HepG2 (cell line): ENCODE measurements at places on chromosomes 12 and 14. TPM values are rescaled to one million over a fixed set of nuclear protein-coding genes. Genes with fewer than 3 reads are reported as not detected.

The IFNG gene
- total RNA-seq, result not detected in 2 replicates

The TMCC3 gene
- not detected in 2 replicates for total RNA-seq

The DPF3 gene
- 0.60 TPM in 2 replicates for total RNA-seq

The KRT79 gene
- not detected in 2 replicates for total RNA-seq

The AQP6 gene
- 0.51 and 1.3 TPM in 2 replicates for total RNA-seq

The DPY19L2 gene
- not detected in 2 replicates for total RNA-seq

The OR4M1 gene
- not detected in 2 replicates for total RNA-seq

The MAX gene
- 28.5 and 29.4 TPM in 2 replicates for total RNA-seq

The L2HGDH gene
- total RNA-seq, result 5.0 and 7.4 TPM in 2 replicates

The SNX6 gene
- total RNA-seq, result 169 and 318 TPM in 2 replicates

The TMEM132D gene
- not detected in 2 replicates for total RNA-seq

- H3K27ac ChIP-seq, result no peak overlapping the region
- no peak overlapping the region for H3K4me3 ChIP-seq
- H3K27me3 ChIP-seq, result peaks cover 15% of the 10 kb centered on the region
- no peaks in the 10 kb centered on the region for H3K36me3 ChIP-seq
- peaks cover 12% of the 10 kb centered on the region; the same call in 1 of the 2 replicates for H3K4me1 ChIP-seq
Observed at GRCh38 chr14:69481815-69482568, 2.5 kb upstream of the PLEKHD1 start.

GRCh38 chr14:90388437-90388836, 8.4 kb upstream of the CALM1 start:
- no peaks in the 10 kb centered on the region for H3K36me3 ChIP-seq
- peaks cover 28% of the 10 kb centered on the region for H3K4me1 ChIP-seq
- no peak overlapping the region for H3K4me3 ChIP-seq
- no peak for DNase-seq
- H3K27ac ChIP-seq, result no peak overlapping the region

- H3K4me1 ChIP-seq, result peaks cover 11% of the 10 kb centered on the region
- H3K27me3 ChIP-seq, result no peaks in the 10 kb centered on the region; the same call in 1 of the 2 replicates
- H3K36me3 ChIP-seq, result no peaks in the 10 kb centered on the region
Observed at GRCh38 chr14:93713726-93714405, 74.4 kb downstream of the PRIMA1 start.

GRCh38 chr12:70154087-70154638, 89.1 kb upstream of the CNOT2 start:
- no peak for DNase-seq
- no peak overlapping the region for H3K4me3 ChIP-seq
- no peaks in the 10 kb centered on the region for H3K36me3 ChIP-seq
- H3K27ac ChIP-seq, result no peak overlapping the region
- no peaks in the 10 kb centered on the region for H3K4me1 ChIP-seq
- H3K27me3 ChIP-seq, result no peaks in the 10 kb centered on the region

DNA sequence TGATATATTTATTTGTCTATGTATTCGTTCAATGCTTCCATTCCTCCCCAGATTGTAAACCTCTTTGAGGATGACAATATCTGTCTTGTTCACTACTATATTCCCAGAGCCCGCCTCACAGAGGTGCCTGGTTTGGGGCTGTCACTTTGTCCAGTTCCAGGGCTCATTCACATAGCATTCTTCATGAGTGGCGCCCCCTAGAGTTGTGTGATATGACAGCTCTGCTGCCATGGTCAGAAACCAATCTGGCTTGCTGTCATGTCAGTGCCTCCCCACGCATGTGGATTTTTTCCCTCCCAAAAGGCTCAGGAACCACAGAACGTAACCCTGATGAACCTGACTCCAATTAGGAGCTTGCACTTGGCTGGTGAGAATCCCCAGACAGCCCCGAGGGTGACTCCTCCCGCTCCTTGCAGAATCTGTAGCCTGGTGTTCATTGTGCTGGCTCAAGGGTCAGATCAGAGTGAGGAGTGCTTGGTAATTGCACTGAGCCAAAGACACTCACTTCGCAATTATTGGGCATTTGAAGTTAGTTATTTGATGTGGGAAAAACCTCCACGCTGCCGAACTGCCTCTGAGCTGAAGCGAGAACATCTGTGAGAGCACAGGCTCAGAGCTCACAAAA, 145.5 kb downstream of the PTPN11 start:
- DNase-seq, result no peak
- no peaks in the 10 kb centered on the region for H3K4me1 ChIP-seq
- H3K27me3 ChIP-seq, result peaks cover 6% of the 10 kb centered on the region; the same call in 2 of the 3 replicates
- no peaks in the 10 kb centered on the region for H3K36me3 ChIP-seq
- H3K4me3 ChIP-seq, result no peak overlapping the region

DNA sequence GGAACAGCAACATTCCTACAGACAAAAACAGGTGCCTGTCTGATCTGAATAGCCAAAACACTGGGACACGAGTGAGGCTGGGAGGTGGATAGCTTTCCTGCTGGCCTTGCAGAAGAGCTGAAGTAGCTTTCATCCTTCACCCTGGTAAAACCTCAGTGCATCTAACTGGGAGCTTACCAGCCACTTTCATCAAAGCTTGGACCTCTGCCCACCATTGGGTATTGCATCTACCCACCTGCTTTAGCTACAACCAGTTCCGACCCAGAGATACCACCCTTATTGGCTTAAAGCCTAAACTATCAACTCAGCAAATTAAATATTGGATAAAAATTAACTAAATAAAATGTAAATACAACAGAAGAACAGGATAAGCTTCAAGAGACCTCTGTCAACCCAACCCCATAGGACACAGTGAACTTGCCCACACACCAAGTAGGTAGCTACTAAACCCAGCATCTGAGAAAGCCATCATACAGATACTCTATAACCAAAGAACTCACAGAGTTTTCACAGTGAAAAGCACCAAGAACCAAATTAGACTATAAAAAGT, 866.3 kb downstream of the FSCB start:
- H3K27ac ChIP-seq, result no peak overlapping the region
- no peak for DNase-seq
- H3K4me3 ChIP-seq, result no peak overlapping the region
- H3K36me3 ChIP-seq, result no peaks in the 10 kb centered on the region

DNA sequence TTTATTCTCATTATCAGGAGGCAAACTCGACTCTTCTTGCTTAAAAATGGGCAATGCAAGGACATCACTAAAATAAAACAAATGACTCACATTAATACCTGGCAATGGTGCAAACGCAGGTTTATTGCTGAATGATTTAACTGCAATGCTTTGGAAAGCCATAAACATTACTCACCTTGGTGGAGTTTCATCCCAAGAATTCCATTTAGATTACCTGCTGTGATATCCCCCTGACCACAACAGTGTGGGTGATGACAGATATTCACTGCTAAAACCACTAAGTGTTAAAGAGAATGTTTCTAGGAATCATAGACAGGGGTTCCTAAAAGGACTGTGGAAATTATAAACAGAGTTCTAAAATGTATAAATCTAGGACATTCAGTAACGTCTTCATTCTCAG, 35.3 kb upstream of the CSRNP2 start:
- peaks cover 9% of the 10 kb centered on the region for H3K4me1 ChIP-seq
- H3K36me3 ChIP-seq, result peaks cover 1% of the 10 kb centered on the region; the same call in 1 of the 2 replicates
- no peaks in the 10 kb centered on the region for H3K27me3 ChIP-seq
- no peak for DNase-seq
- H3K27ac ChIP-seq, result no peak overlapping the region

- peak overlapping the region; percentile 76 for H3K27ac ChIP-seq
- H3K4me1 ChIP-seq, result peaks cover 22% of the 10 kb centered on the region
- no peaks in the 10 kb centered on the region for H3K27me3 ChIP-seq
- no peak overlapping the region for H3K4me3 ChIP-seq
- no peaks in the 10 kb centered on the region for H3K36me3 ChIP-seq
Observed at GRCh38 chr12:65334521-65334920, 56.0 kb downstream of the MSRB3 start.

- no peaks in the 10 kb centered on the region for H3K27me3 ChIP-seq
- no peak overlapping the region for H3K27ac ChIP-seq
- H3K36me3 ChIP-seq, result no peaks in the 10 kb centered on the region
- H3K4me1 ChIP-seq, result no peaks in the 10 kb centered on the region
- DNase-seq, result no peak
Observed at GRCh38 chr14:97271451-97271960, 474.3 kb downstream of the VRK1 start.

DNA sequence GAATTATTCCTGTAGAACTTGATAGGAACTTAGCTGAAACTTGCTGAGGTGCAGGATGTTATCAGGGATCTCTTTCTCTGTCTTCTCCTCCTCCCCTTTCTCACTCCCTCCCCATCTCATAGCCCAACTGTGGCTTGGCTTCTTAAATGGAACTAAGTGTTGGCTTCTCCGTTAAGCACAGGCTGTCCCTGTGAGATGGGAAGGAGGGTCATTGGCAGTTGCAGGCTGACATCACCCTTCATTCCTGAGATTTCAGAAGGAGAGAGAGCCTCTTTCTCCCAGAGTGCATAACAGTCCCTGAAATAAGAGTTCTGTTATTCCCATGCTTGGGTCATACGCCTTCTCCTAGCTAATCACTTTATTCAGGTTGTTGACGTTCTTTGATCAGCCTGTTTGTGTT, 162.0 kb downstream of the UNC79 start:
- no peaks in the 10 kb centered on the region for H3K4me1 ChIP-seq
- no peak for DNase-seq
- H3K36me3 ChIP-seq, result no peaks in the 10 kb centered on the region

GRCh38 chr12:31405021-31405420, 79.1 kb upstream of the SINHCAF start:
- no peaks in the 10 kb centered on the region for H3K4me1 ChIP-seq
- H3K4me3 ChIP-seq, result no peak overlapping the region
- no peak for DNase-seq

- no peaks in the 10 kb centered on the region for H3K4me1 ChIP-seq
- no peak for DNase-seq
- H3K27ac ChIP-seq, result no peak overlapping the region
- H3K4me3 ChIP-seq, result no peak overlapping the region
- peaks cover 21% of the 10 kb centered on the region for H3K27me3 ChIP-seq
Observed at GRCh38 chr14:104393898-104394381, 185.6 kb upstream of the C14orf180 start.

GRCh38 chr12:65307169-65307501, 28.7 kb downstream of the MSRB3 start:
- H3K4me3 ChIP-seq, result no peak overlapping the region
- H3K27me3 ChIP-seq, result no peaks in the 10 kb centered on the region
- H3K4me1 ChIP-seq, result peaks cover 6% of the 10 kb centered on the region; the same call in 1 of the 2 replicates
- no peak overlapping the region for H3K27ac ChIP-seq
- H3K36me3 ChIP-seq, result no peaks in the 10 kb centered on the region

GRCh38 chr14:41257476-41257875, 349.2 kb upstream of the LRFN5 start:
- no peaks in the 10 kb centered on the region for H3K4me1 ChIP-seq
- H3K27me3 ChIP-seq, result no peaks in the 10 kb centered on the region
- H3K27ac ChIP-seq, result no peak overlapping the region
- H3K36me3 ChIP-seq, result no peaks in the 10 kb centered on the region
- no peak overlapping the region for H3K4me3 ChIP-seq
- no peak for DNase-seq

- no peak overlapping the region for H3K4me3 ChIP-seq
- H3K36me3 ChIP-seq, result no peaks in the 10 kb centered on the region
- no peaks in the 10 kb centered on the region for H3K27me3 ChIP-seq
- no peak for DNase-seq
Observed at GRCh38 chr12:13770576-13770975, 210.8 kb downstream of the GRIN2B start.

- H3K36me3 ChIP-seq, result no peaks in the 10 kb centered on the region
- H3K4me3 ChIP-seq, result no peak overlapping the region
- H3K27me3 ChIP-seq, result no peaks in the 10 kb centered on the region; the same call in 2 of the 3 replicates
- no peak overlapping the region for H3K27ac ChIP-seq
- H3K4me1 ChIP-seq, result no peaks in the 10 kb centered on the region
Observed at GRCh38 chr14:61894452-61895077, 132.3 kb downstream of the SNAPC1 start.

DNA sequence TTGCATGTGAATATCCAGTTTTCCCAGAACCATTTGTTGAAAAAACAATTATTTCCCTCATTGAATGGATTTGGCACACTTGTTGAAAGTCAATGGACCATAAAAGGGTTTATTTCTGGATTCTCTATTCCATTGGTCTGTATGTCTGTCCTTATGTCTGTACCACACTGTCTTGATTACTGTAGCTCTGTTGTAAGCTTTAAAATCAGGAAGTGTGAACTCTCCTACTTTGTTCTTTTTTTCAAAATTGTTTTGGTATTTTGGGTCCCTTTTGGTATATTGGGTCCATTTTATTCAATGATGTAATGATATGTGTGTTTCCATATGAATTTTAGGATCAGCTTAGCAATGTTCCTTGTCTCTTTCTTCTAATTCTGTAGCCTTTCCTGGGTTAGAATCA, 64.8 kb downstream of the PPP2R5C start:
- H3K27ac ChIP-seq, result no peak overlapping the region
- H3K36me3 ChIP-seq, result peaks cover 33% of the 10 kb centered on the region
- no peaks in the 10 kb centered on the region for H3K4me1 ChIP-seq
- DNase-seq, result no peak

GRCh38 chr12:50662116-50662510, 101.8 kb upstream of the ATF1 start:
- H3K27me3 ChIP-seq, result no peaks in the 10 kb centered on the region
- no peak for DNase-seq
- H3K4me1 ChIP-seq, result peaks cover 47% of the 10 kb centered on the region
- peaks cover 12% of the 10 kb centered on the region for H3K36me3 ChIP-seq
- H3K27ac ChIP-seq, result no peak overlapping the region
- no peak overlapping the region for H3K4me3 ChIP-seq

- DNase-seq, result no peak
- H3K4me3 ChIP-seq, result no peak overlapping the region
- H3K27me3 ChIP-seq, result no peaks in the 10 kb centered on the region
- H3K4me1 ChIP-seq, result no peaks in the 10 kb centered on the region
Observed at GRCh38 chr12:67452119-67452805, 183.1 kb downstream of the CAND1 start.

- no peak for DNase-seq
- no peak overlapping the region for H3K4me3 ChIP-seq
- no peak overlapping the region for H3K27ac ChIP-seq
- peaks cover 53% of the 10 kb centered on the region for H3K4me1 ChIP-seq
- 0 out of 2 replicates have a peak, but pooled peaks cover 1% of the 10 kb centered on the region for H3K27me3 ChIP-seq
Observed at GRCh38 chr14:99950181-99950580, 115.0 kb upstream of the EVL start.

- no peak overlapping the region for H3K4me3 ChIP-seq
- no peaks in the 10 kb centered on the region for H3K36me3 ChIP-seq
- H3K27ac ChIP-seq, result no peak overlapping the region
- no peaks in the 10 kb centered on the region for H3K4me1 ChIP-seq
Observed at GRCh38 chr12:90546511-90546910, 408.5 kb downstream of the CCER1 start.

- H3K36me3 ChIP-seq, result no peaks in the 10 kb centered on the region
- no peak overlapping the region for H3K4me3 ChIP-seq
- no peaks in the 10 kb centered on the region for H3K27me3 ChIP-seq
- no peaks in the 10 kb centered on the region for H3K4me1 ChIP-seq
Observed at GRCh38 chr12:4154672-4155225, 118.8 kb upstream of the CCND2 start.
